ENCODE measurements at places on chromosomes 11 and 22.
A peak's percentile ranks its signal among the peaks of the same experiment; 100 is the strongest.

- no peak for DNase-seq
These were observed 530 bp downstream of the USP35 start for GRCh38 chr11:78189174-78189724.

GRCh38 chr11:93741882-93742226 lies 382 bp downstream of the C11orf54 start:
- no peak for DNase-seq

GRCh38 chr11:1162138-1162475 lies 4.4 kb downstream of the MUC5AC start:
- peak; percentile 37 for DNase-seq

DNA sequence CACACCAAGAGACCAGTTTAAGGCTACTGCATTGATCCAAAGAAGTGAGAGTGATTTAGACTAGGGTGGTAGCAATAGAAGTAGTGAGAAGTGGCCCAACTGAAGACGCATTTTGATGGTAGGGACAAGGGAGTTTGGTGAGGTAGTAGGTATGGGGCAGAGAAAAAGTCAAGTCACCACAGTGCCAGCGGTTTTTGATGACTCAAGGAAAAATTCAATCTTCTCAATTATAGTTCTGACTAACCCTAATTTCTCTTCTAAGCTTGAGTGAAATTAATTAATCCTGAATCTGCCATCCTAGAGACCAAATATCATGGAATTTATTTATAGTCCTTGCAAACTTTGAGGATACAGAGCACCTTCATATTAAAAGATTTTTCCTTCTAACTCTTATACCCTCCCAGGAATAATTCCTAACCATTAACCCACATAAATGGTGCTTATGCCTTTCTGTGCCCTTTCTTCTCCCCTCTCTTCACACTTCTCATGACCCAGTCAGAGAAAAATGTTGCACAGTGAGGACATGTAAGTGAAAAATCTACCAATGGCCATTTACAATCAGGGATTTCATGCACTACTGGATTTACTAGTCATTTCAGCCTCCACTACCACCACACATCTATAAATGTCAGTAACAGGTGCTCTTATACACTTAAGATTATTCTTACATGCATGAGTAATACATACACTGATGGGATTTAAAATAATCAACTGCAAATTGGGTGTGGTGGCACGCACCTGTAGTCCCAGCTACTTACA lies 45.9 kb upstream of the ARHGAP32 start:
- no peak for DNase-seq
